Fibroblast of lung (primary cell): ENCODE measurements at places on chromosomes 3 and 15. TPM values are rescaled to one million over a fixed set of nuclear protein-coding genes. Genes with fewer than 3 reads are reported as not detected.

- no peak for DNase-seq
- H3K4me3 ChIP-seq = no peak overlapping the region
- no peak overlapping the region for H3K27ac ChIP-seq
- H3K4me1 ChIP-seq = no peaks in the 10 kb centered on the region
- H3K36me3 ChIP-seq = no peaks in the 10 kb centered on the region
Observed at GRCh38 chr3:12345584-12346494, 57.0 kb downstream of the PPARG start.

DNA sequence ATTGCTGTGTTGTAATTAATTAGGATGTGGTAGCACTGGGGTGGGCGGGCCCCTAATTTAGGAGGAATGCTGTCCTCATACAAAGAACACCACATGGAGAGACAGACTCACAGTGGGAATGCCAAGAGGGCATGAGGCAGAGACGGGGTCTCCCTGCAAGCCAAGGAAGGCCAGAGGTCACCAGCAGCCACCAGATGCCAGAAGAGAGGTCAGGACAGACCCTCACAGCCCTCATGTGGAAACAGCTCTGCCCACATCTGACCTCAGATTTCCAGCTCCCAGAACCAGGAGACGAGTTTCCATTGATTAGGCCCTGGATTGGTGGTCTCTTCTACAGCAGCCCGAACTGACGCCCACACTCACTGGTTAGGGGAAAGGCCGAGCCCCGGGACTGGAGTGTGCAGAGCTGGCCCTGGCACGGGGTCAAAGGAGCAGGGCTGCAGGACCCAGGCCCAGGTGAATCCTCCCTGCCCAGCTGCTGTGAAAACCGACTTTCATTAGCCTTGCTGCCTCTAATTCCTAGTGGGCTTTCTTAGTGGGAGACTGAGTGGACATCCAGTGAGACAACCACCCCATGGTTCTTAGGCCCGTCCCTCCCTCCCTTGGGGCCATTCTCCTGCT lies 43.0 kb upstream of the SLC41A3 start:
- no peaks in the 10 kb centered on the region for H3K27me3 ChIP-seq
- H3K4me1 ChIP-seq = no peaks in the 10 kb centered on the region
- H3K36me3 ChIP-seq = no peaks in the 10 kb centered on the region
- H3K4me3 ChIP-seq = no peak overlapping the region
- no peak overlapping the region for H3K27ac ChIP-seq

GRCh38 chr3:74839566-74839965 lies 225.1 kb upstream of the CNTN3 start:
- no peak overlapping the region for H3K27ac ChIP-seq
- no peaks in the 10 kb centered on the region for H3K27me3 ChIP-seq
- no peaks in the 10 kb centered on the region for H3K4me1 ChIP-seq
- H3K4me3 ChIP-seq = no peak overlapping the region
- no peaks in the 10 kb centered on the region for H3K36me3 ChIP-seq

Gene IL17RC
- total RNA-seq = 17.5 and 21.3 TPM in 2 replicates

Gene SAXO2
- total RNA-seq = 0.66 and 1.8 TPM in 2 replicates

DNA sequence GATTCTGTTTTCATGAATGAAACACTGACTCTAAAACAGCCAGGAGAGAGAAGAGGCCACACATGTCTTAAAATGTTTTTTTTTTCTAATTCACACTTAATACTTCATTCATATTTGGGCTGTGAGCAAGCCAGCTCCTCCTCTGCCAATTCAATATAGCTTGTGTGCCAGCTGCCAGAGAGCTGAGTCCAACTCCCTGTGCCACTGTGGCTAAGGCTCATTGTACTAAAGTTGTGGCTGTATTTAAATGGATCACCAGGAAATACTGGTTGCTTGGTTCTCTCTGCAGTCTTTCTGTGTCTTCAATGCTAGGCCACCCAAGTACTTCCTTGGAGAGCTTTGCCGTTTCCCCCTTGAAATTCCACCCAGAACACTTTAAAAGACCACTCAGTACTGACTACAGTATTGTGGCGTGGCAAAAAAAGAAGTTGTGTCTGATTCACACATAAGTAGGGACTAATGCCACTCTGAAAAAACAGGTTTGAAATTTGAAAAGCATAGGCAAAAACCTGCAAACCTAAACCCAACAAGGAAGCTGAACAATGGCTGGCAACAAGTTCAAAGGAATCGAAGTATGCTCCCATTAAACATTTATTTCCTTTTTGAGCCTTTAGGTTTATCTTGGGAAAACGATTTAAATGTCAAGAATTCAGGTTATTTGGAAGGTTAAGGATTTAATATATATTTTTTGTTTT lies 524.7 kb downstream of the DIPK2A start:
- no peak overlapping the region for H3K4me3 ChIP-seq
- H3K27me3 ChIP-seq = no peaks in the 10 kb centered on the region
- H3K4me1 ChIP-seq = no peaks in the 10 kb centered on the region
- H3K36me3 ChIP-seq = no peaks in the 10 kb centered on the region

Gene CEP152
- 7.8 and 8.5 TPM in 2 replicates for total RNA-seq

- H3K4me1 ChIP-seq = no peaks in the 10 kb centered on the region
- no peaks in the 10 kb centered on the region for H3K27me3 ChIP-seq
- no peak overlapping the region for H3K4me3 ChIP-seq
- no peaks in the 10 kb centered on the region for H3K36me3 ChIP-seq
- no peak overlapping the region for H3K27ac ChIP-seq
Observed at GRCh38 chr15:82231233-82231632, 31.3 kb downstream of the EFL1 start.

Gene DZIP1L
- 16.9 and 22.6 TPM in 2 replicates for total RNA-seq

- no peak overlapping the region for H3K27ac ChIP-seq
- H3K27me3 ChIP-seq = no peaks in the 10 kb centered on the region
- no peak overlapping the region for H3K4me3 ChIP-seq
Observed at GRCh38 chr3:51717446-51717845, 10.6 kb downstream of the GRM2 start.

DNA sequence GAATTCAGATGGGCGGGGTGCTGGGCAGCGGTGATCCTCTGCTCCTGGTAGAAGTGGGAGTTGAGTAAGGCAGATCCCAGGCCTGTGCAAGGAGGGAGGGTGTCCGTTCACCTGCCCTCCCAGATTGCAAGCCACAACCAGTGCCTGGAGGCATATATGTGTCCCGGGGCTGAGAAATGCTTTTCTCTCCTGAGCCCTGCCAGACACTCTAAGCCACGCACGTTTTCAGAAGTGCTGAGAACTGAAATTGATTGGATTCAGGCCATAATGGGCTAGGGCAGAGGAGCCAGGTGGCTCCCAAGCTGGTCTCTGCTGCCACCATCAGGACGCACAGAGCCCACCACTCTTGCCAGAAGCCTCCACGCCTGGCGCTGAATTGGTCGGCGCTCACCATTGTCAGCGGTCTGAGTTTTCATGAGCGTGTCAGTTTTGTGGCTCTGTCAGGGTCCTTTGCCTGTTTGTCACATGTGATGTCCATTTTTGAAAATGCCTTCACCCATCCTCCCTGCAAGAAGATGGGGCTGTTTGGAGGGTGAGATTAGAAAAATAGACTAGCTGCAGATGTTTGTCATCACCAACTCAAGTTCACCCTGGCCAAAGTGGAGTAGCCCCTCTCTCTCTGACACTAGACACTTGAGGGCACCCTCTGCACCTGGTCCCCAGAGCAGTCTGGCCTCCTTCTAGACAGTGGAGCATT lies 15.4 kb upstream of the BFSP2 start:
- peak; percentile 46 for DNase-seq
- no peak overlapping the region for H3K4me3 ChIP-seq
- H3K27me3 ChIP-seq = no peaks in the 10 kb centered on the region
- no peaks in the 10 kb centered on the region for H3K4me1 ChIP-seq
- H3K36me3 ChIP-seq = no peaks in the 10 kb centered on the region
- no peak overlapping the region for H3K27ac ChIP-seq

Gene P2RY1
- 3.6 and 7.6 TPM in 2 replicates for total RNA-seq

Gene MIX23
- total RNA-seq = 30.9 and 57.8 TPM in 2 replicates

DNA sequence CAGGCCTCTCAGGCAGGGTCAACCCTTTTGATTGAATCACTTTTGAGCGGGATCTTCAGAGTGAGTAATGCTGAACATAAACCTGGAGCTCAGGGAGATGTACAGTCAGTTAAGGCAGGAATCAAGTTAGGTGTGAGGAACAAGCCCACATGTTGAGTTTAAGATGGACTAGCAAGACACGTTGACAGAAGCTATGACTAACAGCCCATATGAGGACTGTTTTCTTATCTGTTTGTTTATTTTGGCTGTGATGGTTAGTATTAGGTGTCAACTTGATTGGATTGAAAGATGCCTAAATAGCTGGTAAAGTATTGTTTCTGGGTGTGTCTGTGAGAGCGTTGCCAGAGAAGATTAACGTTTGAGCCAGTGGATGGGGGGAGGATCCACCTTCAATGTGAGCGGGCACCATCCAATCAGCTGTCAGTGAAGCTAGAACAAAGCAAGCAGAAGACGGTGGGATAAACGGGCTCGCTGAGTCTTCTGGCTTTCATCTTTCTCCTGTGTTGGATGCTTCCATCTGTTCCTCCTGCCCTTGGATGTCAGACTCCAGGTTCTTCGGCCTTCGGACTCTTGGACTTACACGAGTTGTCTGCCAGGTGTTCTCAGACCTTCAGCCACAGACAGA lies 232.3 kb upstream of the STAC start:
- no peak for DNase-seq
- H3K36me3 ChIP-seq = no peaks in the 10 kb centered on the region
- H3K27ac ChIP-seq = no peak overlapping the region
- no peaks in the 10 kb centered on the region for H3K27me3 ChIP-seq

- H3K4me3 ChIP-seq = no peak overlapping the region
- DNase-seq = no peak
- no peaks in the 10 kb centered on the region for H3K27me3 ChIP-seq
- H3K36me3 ChIP-seq = no peaks in the 10 kb centered on the region
Observed at GRCh38 chr15:46111730-46112129, 476.9 kb downstream of the SQOR start.

GRCh38 chr15:66472176-66472999 lies 25.2 kb downstream of the SNAPC5 start:
- DNase-seq = peak; percentile 46
- no peak overlapping the region for H3K4me3 ChIP-seq
- H3K4me1 ChIP-seq = peaks cover 5% of the 10 kb centered on the region
- no peaks in the 10 kb centered on the region for H3K27me3 ChIP-seq
- H3K27ac ChIP-seq = peak overlapping the region; percentile 46

Gene EPHA3
- total RNA-seq = 0.26 and 0.99 TPM in 2 replicates

Gene FES
- total RNA-seq = 23.4 and 31.2 TPM in 2 replicates

- DNase-seq = peak; percentile 88
- H3K4me1 ChIP-seq = peaks cover 8% of the 10 kb centered on the region
- no peaks in the 10 kb centered on the region for H3K27me3 ChIP-seq
Observed at GRCh38 chr15:25690673-25691543, 172.2 kb downstream of the ATP10A start.
